ENCODE measurements at places on chromosomes 13 and 19. TPM values are rescaled to one million over a fixed set of nuclear protein-coding genes. Genes with fewer than 3 reads are reported as not detected.

DNA sequence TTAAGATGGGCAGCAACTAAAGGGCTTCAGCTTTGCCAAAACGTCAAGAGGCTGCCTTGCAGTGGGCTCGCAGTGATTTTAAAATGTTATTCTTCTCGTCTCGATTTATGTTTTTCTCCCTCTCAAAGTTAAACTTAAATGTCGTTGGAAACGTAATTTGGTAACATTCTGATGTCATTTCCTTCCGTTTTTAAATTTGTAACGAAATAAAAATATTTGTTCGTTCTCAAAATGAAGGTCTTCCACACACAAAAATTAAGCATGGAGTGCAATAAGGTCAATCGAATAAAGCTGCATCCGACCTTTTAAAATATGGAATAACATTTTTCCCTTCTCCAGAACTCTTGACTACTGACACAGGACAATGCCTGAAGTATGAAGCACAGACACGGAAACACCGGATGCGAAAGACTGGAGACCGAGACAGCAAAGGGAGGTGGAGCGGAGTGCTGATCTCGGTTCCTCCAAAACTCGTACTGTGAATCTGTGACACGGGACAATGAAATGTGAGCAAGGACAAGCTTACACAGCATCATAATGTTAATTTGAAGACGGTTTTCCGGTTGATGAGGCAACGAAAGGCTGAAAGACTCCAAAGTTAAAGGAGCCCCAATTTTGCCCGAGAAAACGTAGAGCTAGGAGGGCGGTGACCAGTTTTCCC lies 850 bp downstream of the MTMR6 start:
- DNase-seq = peak; percentile 44

DNA sequence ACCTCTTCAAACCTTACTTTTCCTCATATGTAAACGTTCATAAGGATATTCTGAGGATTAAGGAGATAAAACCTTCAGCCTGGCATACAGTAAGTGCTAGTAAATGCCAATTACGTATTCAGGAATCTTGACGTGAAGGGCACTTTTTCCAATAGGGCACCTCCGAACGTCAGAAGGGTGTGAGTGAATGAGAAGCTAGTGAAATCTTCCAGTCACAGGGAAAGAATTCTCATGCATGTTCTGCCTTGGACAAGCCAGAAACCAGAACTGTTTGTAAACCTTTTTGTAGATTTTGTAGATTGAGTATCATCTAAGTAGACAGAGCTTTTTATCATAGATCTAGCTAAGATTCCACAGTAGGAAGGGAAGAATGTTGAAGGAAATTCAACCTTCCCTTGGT lies 16.5 kb downstream of the DGKH start:
- DNase-seq = no peak

DNA sequence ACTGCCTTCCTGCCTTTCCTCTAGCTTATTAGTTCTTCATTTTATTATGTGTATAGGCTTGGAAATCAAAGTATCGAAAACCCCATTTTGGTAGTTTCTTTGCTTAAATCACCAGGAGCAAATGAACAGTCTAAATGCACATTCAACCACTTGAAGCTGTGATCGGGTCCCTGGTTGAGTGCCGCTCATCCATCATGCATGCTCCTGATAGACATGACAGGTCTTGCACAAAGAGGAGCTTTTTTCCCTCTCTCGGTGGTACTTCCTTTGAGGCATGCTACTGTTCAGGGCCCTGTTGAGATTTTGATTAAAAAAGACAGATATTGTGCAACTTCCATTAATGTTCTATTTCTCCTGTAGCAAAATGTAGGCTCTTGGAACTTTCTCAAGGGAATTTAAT lies 185.8 kb downstream of the OLFM4 start:
- DNase-seq = no peak

GRCh38 chr13:86758116-86758515 lies 913.1 kb upstream of the SLITRK5 start:
- no peak for DNase-seq

Gene MYH14
- 7.2 TPM for total RNA-seq

Gene HSH2D
- not detected for total RNA-seq

Gene KCNRG
- 1.4 TPM for total RNA-seq

Gene FOXA3
- 2.6 TPM for total RNA-seq
